ENCODE measurements at places on chromosomes 3 and 15. TPM values are rescaled to one million over a fixed set of nuclear protein-coding genes. Genes with fewer than 3 reads are reported as not detected.

The FANCI gene
- 94.5 TPM for total RNA-seq

The SLC9C1 gene
- 2.5 TPM for total RNA-seq

The GP9 gene
- not detected for total RNA-seq

GRCh38 chr15:25633862-25634261 lies 195.0 kb upstream of the UBE3A start:
- H3K4me3 ChIP-seq = no peak overlapping the region
- H3K27me3 ChIP-seq = peaks cover 38% of the 10 kb centered on the region
- no peaks in the 10 kb centered on the region for H3K36me3 ChIP-seq
- peaks cover 25% of the 10 kb centered on the region for H3K4me1 ChIP-seq

- H3K27ac ChIP-seq = no peak overlapping the region
- no peak overlapping the region for H3K4me3 ChIP-seq
- H3K4me1 ChIP-seq = no peaks in the 10 kb centered on the region
- DNase-seq = no peak
- no peaks in the 10 kb centered on the region for H3K36me3 ChIP-seq
Measured at GRCh38 chr3:64732576-64732975, 44.8 kb upstream of the ADAMTS9 start.

- H3K4me3 ChIP-seq = no peak overlapping the region
- no peak for DNase-seq
- H3K27ac ChIP-seq = no peak overlapping the region
- H3K27me3 ChIP-seq = no peaks in the 10 kb centered on the region
Measured at GRCh38 chr15:56077081-56077480, 83.7 kb upstream of the NEDD4 start.

GRCh38 chr15:43383070-43383469 lies 12.2 kb downstream of the TUBGCP4 start:
- H3K36me3 ChIP-seq = peaks cover 58% of the 10 kb centered on the region
- no peak overlapping the region for H3K4me3 ChIP-seq
- H3K4me1 ChIP-seq = no peaks in the 10 kb centered on the region
- H3K27me3 ChIP-seq = no peaks in the 10 kb centered on the region
- no peak for DNase-seq
- H3K27ac ChIP-seq = no peak overlapping the region

DNA sequence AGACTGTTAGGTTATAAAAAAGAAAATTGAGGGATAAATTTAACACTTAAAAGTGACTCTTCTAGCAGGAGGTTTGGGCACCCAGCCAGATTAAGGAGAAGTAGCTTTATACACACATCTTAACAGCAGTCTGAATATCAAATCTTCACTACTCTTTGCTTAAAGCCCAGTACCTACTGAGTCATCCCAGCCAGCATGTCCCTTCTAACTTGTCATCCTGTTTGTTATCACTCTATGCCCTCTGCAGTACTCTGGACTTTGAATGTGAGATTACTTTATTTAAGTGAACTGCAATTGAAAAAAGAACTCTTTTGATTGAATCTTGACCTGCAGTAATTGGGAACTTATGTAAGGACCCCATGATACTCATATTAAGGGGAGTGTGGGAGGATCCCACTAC lies 77.6 kb downstream of the FHIT start:
- peaks cover 20% of the 10 kb centered on the region for H3K4me1 ChIP-seq
- H3K27ac ChIP-seq = no peak overlapping the region
- H3K4me3 ChIP-seq = no peak overlapping the region
- no peaks in the 10 kb centered on the region for H3K36me3 ChIP-seq
- no peaks in the 10 kb centered on the region for H3K27me3 ChIP-seq

GRCh38 chr3:27666708-27667107 lies 55.4 kb downstream of the EOMES start:
- DNase-seq = peak; percentile 81
- H3K27me3 ChIP-seq = no peaks in the 10 kb centered on the region
- peak overlapping the region; percentile 55 for H3K4me3 ChIP-seq
- peak overlapping the region; percentile 98 for H3K27ac ChIP-seq

The RPUSD3 gene
- total RNA-seq = 90.8 TPM

The ALDH1A2 gene
- total RNA-seq = 1.3 TPM

The LSAMP gene
- 3.6 TPM for total RNA-seq

GRCh38 chr3:39208463-39209055 lies 16.2 kb upstream of the XIRP1 start:
- H3K4me3 ChIP-seq = no peak overlapping the region
- H3K27me3 ChIP-seq = no peaks in the 10 kb centered on the region
- H3K27ac ChIP-seq = no peak overlapping the region
- no peaks in the 10 kb centered on the region for H3K36me3 ChIP-seq
- DNase-seq = peak; percentile 56

The GOLGA8K gene
- total RNA-seq = 1.2 TPM

DNA sequence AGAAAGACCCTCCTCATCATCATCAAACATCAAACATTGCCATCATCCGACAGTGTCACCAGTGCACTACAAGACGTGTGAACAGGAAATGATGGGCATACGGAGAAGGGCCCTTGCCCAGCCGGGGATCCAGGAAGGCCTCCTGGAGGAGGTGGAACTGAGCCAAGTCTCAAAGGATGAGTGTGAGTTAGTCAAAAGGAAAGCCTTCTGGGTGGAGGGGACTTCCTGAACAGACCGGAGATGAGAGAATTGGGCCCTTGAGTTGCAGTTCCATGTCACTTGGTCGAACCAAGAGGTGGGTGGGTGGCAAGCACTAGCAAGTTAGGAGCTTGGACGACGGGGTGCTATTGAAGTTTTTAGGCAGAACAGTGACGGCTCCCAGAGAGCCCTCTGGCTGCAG lies 8.5 kb downstream of the SEMA4B start:
- no peaks in the 10 kb centered on the region for H3K27me3 ChIP-seq
- no peak for DNase-seq
- peaks cover 12% of the 10 kb centered on the region for H3K36me3 ChIP-seq
- no peak overlapping the region for H3K4me3 ChIP-seq

The LOXL1 gene
- 12.3 TPM for total RNA-seq

DNA sequence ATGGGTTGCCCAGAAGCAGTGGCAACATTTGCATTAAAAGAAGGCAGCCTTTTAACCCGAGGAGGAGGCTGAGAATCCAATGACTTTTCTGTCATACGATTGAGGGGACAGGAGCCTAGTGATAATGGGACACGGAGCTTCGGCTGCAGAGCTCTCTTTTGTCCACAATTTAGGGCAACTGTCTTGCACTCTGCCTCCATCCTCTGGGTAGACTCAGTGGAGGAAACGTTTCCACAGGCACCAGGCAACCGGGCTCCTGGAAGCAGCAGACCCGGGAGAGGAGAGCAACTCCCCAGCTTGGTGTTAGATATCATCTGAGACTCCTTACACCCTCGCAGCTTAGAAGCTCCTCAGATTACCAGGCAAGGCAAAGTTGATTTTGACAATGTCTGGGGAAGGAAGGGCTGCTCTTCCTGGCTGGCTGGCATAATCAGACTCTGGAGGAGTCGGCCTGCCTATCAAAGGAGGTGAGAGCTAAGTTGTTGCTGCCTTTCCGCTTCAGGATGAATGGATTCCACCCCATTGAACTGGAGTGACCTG lies 43.5 kb upstream of the RNU6-1 start:
- H3K36me3 ChIP-seq = no peaks in the 10 kb centered on the region
- no peak overlapping the region for H3K4me3 ChIP-seq
- peaks cover 16% of the 10 kb centered on the region for H3K27me3 ChIP-seq
- no peak overlapping the region for H3K27ac ChIP-seq
- H3K4me1 ChIP-seq = peaks cover 26% of the 10 kb centered on the region

GRCh38 chr15:88018869-88019641 lies 237.5 kb downstream of the NTRK3 start:
- H3K36me3 ChIP-seq = no peaks in the 10 kb centered on the region
- H3K27ac ChIP-seq = no peak overlapping the region
- H3K27me3 ChIP-seq = no peaks in the 10 kb centered on the region
- DNase-seq = no peak
- peaks cover 40% of the 10 kb centered on the region for H3K4me1 ChIP-seq

The CISH gene
- 1.8 TPM for total RNA-seq

DNA sequence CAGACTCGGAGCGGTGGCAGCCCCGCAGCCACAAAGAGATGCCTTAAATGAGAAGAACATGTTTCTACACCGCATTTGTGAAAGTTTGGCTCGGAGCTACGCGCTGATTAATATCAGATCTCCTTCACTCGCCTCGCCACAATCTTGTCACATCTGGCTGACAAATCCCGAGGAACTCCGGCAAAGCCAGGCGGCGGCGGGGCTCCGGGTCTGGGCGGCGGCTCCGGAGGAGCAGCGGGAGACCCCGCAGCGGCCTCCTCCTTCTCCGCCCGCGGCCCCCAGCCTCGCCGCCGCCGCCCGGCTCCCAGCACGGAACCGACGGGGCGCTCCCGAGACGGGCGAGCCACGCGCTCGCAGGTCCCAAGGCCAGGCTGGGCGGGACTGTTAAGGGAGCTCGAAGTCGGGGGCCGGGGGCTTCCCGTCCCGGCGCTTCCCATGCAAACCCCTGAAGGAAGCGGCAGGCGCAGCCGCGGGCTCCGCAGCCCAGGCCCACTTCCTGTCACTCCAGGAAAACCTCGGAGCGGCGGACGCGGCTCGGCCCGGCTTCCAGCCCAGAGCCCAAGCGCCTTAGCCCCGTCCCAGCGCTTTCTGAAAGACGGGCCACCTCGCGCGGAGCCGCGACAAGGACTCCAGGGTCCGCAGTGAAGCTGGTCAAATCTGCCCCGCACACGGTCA lies 1.2 kb downstream of the BNC1 start:
- peak; percentile 59 for DNase-seq
- no peaks in the 10 kb centered on the region for H3K36me3 ChIP-seq

- H3K36me3 ChIP-seq = no peaks in the 10 kb centered on the region
- H3K27me3 ChIP-seq = no peaks in the 10 kb centered on the region
- H3K27ac ChIP-seq = no peak overlapping the region
- DNase-seq = no peak
- H3K4me3 ChIP-seq = no peak overlapping the region
Measured at GRCh38 chr3:62332835-62333244, 40.5 kb downstream of the FEZF2 start.

- no peaks in the 10 kb centered on the region for H3K36me3 ChIP-seq
- peaks cover 1% of the 10 kb centered on the region for H3K27me3 ChIP-seq
- no peak for DNase-seq
- H3K27ac ChIP-seq = no peak overlapping the region
Measured at GRCh38 chr3:33962396-33962795, 164.0 kb downstream of the PDCD6IP start.

DNA sequence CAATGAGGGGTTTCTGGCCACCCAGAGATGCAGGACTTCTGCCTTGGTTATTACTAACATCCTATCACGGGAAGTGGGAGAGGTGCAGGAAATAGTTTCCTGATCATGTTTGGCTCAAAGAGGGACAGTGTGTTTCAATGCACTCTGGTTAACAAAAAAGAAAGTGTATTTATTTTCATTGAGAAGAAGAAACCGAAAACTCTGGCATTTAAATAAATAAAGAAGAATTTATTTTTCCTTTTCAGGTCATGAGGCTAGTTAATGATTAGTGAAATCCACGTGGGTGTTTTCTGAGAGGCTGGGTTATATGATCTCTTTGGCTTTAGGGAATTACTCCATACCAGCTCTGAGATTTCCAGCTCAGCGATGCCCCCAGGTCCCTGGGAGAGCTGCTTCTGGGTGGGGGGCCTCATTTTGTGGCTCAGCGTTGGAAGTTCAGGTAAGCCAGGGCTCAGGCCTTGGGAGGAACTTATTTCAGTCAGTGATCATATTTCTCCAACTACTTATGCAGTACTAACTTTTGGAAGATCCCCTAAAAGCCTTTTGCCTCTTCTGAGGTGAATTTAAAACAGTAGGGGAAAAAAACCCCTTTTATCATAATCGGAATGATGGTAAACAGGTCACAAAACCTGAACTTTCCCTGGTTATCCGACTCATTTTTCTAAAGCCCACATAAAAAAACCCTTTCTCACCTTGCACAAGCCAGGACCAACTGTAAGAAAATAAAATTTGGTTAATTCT lies at the start of gene PLA1A:
Gene PLA1A (plus strand): TSS at position 338 of the 741 bp plus-strand sequence. CDS start 29 bp downstream, at position 367.
- H3K27me3 ChIP-seq = no peaks in the 10 kb centered on the region
- peaks cover 7% of the 10 kb centered on the region for H3K4me1 ChIP-seq
- no peaks in the 10 kb centered on the region for H3K36me3 ChIP-seq
- no peak within 1 kb of the TSS for H3K4me3 ChIP-seq
- no peak within 1 kb of the TSS for H3K27ac ChIP-seq
- no peak for DNase-seq

DNA sequence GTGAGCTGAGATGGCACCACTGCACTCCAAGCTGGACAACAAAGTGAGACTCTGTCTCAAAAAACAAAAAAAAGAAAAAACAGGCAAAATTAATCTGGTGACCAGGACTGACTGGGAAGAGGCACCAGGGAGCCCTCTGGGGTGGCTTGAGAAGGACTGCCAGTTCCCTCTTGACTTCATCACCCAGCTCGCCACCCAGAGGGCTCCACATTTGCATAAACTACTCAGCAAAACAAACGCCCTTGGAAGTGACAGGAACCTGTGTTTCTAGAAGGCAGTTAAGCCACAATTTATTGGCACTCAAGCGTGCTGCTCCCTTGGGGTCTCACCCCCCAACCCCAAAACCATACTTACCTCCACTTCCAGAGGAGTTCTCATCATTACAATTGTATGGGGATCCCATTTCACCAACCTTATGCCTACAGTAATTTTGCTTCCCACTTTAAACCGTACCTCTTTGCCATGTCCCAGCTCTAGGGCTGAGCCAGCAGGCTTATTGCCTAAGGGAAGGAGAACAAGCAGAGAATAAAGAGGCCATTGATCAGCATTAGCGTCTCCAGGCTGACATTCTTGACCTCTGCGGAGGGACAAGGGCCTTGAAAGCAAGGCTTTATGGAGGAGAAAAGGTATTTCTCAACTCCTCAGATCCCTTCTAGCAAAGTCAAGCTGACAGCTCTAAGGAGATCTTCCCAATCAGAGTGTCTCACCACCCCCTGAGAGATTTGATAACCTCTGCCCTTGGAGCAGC lies 357.4 kb downstream of the SHQ1 start:
- H3K4me1 ChIP-seq = peaks cover 48% of the 10 kb centered on the region
- peak overlapping the region; percentile 45 for H3K27ac ChIP-seq
- peaks cover 8% of the 10 kb centered on the region for H3K27me3 ChIP-seq
- peak; percentile 20 for DNase-seq

The FAM227B gene
- 5.0 TPM for total RNA-seq

The STRIT1 gene
- 0.33 TPM for total RNA-seq

The SLC22A14 gene
- total RNA-seq = not detected

DNA sequence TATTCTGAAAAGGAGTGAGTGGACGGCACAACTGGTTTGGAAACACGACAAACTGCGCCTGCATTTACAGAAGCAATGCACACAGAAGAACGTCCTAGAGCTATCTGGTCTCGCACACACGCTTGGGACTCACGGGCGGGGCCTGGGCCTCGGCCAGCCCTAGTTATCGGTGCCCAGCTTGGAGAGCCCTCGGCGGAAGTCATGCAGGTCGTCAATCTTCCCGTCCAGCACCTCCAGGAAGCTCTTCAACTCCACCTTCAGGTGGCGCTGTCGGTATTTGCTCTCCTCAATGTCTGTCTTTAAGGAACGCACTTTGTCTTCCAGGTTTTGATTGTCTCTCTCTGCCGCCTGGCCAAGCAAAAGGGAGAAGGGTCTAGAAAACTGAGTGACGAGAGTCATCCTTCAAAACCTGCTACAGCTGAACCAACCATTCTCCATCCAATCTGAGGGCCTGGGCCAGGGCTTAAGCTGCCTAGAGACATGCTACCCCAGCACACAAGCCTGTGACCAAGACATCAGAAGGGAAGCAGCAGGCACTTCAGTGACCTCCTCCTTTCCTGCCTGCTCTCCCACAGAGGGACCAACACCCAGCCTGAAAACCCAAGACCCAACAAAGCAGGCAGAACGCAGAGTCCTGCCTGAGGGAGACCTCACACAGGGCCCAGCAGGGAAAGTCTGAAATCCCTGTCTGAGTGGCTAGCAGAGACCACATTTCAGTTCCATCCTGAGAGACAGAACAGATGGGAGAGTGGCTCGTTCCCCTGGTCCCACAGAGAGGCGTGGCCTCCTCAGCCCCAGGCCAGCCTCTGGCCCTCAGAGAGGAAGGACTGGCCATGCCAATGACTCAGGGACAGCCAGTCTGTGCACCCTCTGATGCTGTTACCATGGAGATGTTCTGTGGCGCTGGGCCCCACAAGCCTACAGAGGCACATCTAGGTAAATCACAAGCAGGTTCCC lies 40.4 kb downstream of the WHAMM start:
- H3K4me3 ChIP-seq = no peak overlapping the region
- H3K27ac ChIP-seq = peak overlapping the region; percentile 94
- DNase-seq = peak; percentile 87
- peaks cover 15% of the 10 kb centered on the region for H3K4me1 ChIP-seq
